Tibial nerve (tissue), 4 donors: ENCODE measurements at places on chromosomes 12 and 14. TPM values are rescaled to one million over a fixed set of nuclear protein-coding genes. Genes with fewer than 3 reads are reported as not detected.

DNA sequence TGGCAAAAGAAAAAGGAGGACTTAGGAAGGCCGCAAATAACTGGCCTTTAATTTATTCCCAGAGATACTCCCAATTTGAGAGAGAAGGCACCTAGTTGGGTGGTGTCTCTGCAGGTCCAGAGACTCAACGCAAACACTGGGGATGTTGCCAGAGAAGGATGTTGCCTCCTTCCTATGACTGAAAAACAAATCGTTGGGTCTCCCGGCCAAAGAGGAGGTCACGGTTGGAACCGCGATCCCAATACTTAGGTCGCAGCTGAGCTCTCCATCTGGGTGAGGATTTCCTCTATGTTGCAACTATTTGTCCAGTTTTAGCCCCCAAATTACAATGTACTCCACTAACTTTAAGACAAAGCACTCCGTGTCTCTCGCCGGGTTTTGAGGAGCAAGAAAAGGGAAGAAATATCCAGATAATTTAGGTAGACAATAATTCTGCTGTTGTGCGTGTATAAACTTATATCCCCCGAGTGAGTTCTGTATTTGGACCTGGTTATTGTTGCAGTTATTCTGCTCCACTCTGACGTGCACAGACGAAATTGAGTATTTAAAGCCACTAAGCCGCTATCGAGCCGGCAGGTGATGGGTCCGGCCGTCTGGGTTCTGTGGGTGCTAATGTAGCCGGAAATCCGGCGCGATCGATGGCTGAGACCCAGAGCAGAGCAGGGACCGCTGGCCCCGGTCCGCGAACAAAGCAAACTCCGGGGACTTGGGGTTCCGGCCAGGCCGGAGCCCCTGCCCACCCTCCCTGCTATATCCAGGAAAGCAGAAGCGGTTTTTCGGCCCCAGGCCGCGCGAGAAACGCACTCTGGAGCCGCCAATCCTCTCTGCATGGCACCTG is 5.7 kb downstream of the HOXC12 start:
- peaks cover 100% of the 10 kb centered on the region for H3K27me3 ChIP-seq
- no peaks in the 10 kb centered on the region for H3K36me3 ChIP-seq
- no peak overlapping the region for H3K4me3 ChIP-seq
- no peak for DNase-seq
- no peaks in the 10 kb centered on the region for H3K4me1 ChIP-seq

The CRACR2A gene
- 2.6 TPM for total RNA-seq

DNA sequence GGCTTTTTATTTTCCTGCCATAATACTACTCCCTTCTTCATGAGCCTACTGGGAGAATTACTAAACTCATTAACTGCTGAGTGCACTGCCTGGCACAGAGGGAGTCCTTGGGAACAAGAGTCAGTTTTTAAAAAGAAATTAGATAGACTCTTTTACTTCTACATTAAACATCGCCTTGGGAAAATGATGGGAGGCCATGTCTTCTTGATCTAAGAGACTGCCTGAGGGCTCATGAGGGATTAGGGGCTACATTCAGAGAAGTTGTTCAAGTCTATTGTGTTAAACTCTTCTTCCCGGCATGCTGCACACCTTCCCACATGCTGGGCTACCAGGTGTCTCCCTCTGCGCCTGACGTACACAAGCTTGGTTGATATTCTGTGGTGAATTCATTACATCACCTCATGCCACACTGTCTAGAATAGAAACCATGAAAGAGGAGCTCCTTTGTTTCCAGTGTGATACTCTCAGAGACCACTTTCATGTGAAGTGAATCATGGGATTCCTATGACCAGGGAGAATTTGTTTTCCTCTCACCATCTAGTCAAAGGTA is 1422.3 kb downstream of the AACS start:
- H3K4me3 ChIP-seq, result no peak overlapping the region
- DNase-seq, result no peak
- no peaks in the 10 kb centered on the region for H3K4me1 ChIP-seq
- H3K36me3 ChIP-seq, result no peaks in the 10 kb centered on the region

The ANKS1B gene
- 38.4 TPM for total RNA-seq

The TEAD4 gene
- 17.2 TPM for total RNA-seq

The DEGS2 gene
- total RNA-seq, result 5.1 TPM

GRCh38 chr12:26748741-26749431 is 84.1 kb downstream of the ITPR2 start:
- no peak overlapping the region for H3K4me3 ChIP-seq
- no peak overlapping the region for H3K27ac ChIP-seq
- no peaks in the 10 kb centered on the region for H3K27me3 ChIP-seq

- no peak overlapping the region for H3K27ac ChIP-seq
- peak; percentile 33 for DNase-seq
- no peaks in the 10 kb centered on the region for H3K27me3 ChIP-seq
- H3K4me1 ChIP-seq, result no peaks in the 10 kb centered on the region
- no peak overlapping the region for H3K4me3 ChIP-seq
- H3K36me3 ChIP-seq, result no peaks in the 10 kb centered on the region
Measured at GRCh38 chr14:77859934-77860570, 60.1 kb downstream of the ADCK1 start.

The LRFN5 gene
- total RNA-seq, result 72.6 TPM

The PTGDR gene
- 7.4 TPM for total RNA-seq

DNA sequence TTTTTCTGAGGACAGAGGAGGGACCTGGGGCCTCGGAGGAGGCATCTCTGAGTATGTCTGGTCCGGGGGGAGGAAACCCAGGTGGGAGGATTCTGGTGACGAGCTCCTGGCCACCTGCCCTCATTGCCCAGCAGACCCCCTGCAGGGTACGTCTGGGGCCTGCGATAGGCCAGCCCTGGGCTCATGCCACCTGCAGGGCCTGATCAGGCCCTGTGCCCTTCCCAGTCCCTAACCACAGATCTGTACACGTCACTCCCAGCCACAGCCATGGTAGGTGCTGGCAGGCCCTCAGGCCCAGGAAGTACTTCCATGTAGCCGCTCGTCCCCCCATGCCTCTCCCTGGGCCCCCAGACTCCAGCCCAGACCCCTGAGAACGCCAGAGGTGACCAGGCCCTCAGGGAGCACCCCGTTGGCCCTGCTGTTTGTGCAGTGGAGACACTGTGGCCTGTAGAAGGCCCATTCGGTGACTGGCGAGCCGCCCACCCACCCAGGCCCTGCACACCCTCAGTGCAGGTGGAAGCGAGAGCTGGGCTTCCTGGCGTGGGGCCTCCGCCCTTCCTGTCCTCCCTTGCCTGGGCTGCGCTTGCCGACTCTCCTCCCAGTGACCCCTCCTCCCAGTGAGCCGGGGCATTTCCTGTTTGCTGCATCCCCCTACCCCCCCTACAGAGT is 5.7 kb downstream of the INF2 start:
- H3K36me3 ChIP-seq, result no peaks in the 10 kb centered on the region
- H3K4me1 ChIP-seq, result no peaks in the 10 kb centered on the region
- no peak overlapping the region for H3K4me3 ChIP-seq
- peak overlapping the region; percentile 89 for H3K27ac ChIP-seq
- no peak for DNase-seq
- H3K27me3 ChIP-seq, result no peaks in the 10 kb centered on the region

DNA sequence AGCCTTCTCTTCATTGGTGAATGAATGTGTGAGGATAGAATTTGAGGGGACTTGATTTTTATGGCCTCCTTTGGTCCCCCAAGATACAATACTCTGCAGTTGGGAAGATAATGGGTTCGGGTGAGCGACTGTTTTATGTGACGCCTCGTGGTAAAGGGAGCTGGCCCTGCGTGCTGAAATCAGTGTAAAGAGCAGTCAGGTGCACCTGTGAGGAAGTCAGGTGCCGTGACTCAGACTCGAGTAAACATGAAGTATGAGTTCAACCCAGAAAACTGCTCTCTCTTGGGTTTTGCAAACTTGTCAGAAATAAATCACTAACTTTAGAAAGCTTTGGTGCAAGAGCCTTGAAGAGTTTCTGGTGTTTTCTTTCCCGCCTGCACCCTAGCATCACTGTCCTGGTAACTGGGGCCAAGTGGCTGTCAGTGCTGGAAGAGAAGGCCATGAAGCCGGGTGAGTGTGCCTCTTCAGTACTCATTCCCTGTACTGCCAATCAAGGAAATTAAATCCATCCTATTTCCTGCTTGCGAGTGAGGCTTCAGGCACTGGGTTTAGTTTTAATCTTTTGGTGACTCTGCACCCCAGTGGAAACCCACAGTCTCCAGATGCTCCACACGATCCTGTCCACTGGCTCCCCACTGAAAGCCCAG is 59.2 kb downstream of the AACS start:
- no peaks in the 10 kb centered on the region for H3K4me1 ChIP-seq
- no peaks in the 10 kb centered on the region for H3K27me3 ChIP-seq
- H3K27ac ChIP-seq, result no peak overlapping the region
- H3K4me3 ChIP-seq, result no peak overlapping the region

The TSPAN19 gene
- 0.22 TPM for total RNA-seq

- H3K27me3 ChIP-seq, result no peaks in the 10 kb centered on the region
- H3K4me3 ChIP-seq, result no peak overlapping the region
- no peaks in the 10 kb centered on the region for H3K4me1 ChIP-seq
- no peak for DNase-seq
- no peaks in the 10 kb centered on the region for H3K36me3 ChIP-seq
Measured at GRCh38 chr12:23634344-23634743, 315.1 kb downstream of the SOX5 start.

DNA sequence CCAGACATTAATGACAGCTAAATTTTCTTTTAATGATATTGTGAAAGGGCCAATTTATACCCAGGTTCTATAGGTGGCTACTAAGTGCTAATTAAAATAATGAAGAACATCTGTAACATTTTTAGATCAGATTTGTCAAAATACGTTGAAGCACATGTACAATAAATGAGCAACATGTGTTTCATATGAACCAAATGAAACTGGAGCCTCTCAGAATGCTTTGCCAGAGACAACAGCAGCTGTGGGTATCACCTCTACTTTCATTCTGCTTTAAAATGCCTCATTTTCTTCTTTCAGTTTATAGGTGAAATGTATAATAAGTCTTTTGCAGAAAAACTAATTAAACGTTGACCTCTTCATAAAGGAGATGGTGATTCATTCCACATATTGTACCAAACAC is 26.1 kb upstream of the MYF6 start:
- DNase-seq, result no peak
- no peaks in the 10 kb centered on the region for H3K4me1 ChIP-seq
- H3K4me3 ChIP-seq, result no peak overlapping the region
- no peaks in the 10 kb centered on the region for H3K27me3 ChIP-seq
- no peaks in the 10 kb centered on the region for H3K36me3 ChIP-seq
- H3K27ac ChIP-seq, result no peak overlapping the region

GRCh38 chr14:33967138-33967537 is 16.3 kb upstream of the EGLN3 start:
- DNase-seq, result no peak
- no peaks in the 10 kb centered on the region for H3K4me1 ChIP-seq
- H3K27me3 ChIP-seq, result no peaks in the 10 kb centered on the region
- H3K36me3 ChIP-seq, result no peaks in the 10 kb centered on the region
- no peak overlapping the region for H3K27ac ChIP-seq
- H3K4me3 ChIP-seq, result no peak overlapping the region

GRCh38 chr12:63844391-63845341 is at the start of gene SRGAP1:
SRGAP1 (plus strand) TSS chr12:63844700; CDS start chr12:63844817, 117 bp downstream.
- H3K27me3 ChIP-seq, result no peaks in the 10 kb centered on the region
- DNase-seq, result peak; percentile 50
- H3K4me3 ChIP-seq, result peak within 1 kb of the TSS; percentile 92
- H3K27ac ChIP-seq, result peak within 1 kb of the TSS; percentile 92

The ARHGEF40 gene
- 72.5 TPM for total RNA-seq

- no peak for DNase-seq
- H3K27ac ChIP-seq, result no peak overlapping the region
- H3K36me3 ChIP-seq, result no peaks in the 10 kb centered on the region
Measured at GRCh38 chr12:64800640-64801039, 23.8 kb upstream of the TBC1D30 start.

The EIF2S3B gene
- 0.42 TPM for total RNA-seq

The NT5DC3 gene
- total RNA-seq, result 16.7 TPM

The CCDC197 gene
- not detected for total RNA-seq

DNA sequence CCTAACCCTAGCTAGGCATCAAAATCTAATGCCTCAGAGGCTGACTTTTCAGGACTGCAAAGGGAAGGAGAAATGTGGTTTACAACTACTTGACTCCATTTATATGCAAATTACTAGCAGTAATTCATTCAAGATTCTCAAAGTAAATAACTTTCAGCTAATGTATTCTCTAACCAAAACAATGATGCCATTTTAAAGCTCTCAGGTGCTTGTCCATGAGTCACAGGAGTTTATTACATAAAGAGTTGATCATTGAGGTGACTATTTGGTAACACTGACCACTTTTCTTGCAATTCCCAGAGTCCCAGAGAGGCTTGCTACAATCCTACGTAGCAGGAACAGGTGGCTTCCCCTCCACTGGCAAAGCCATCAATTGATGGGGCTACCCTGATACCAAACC is 109.0 kb upstream of the SLC35F4 start:
- no peaks in the 10 kb centered on the region for H3K4me1 ChIP-seq
- H3K4me3 ChIP-seq, result no peak overlapping the region
- H3K27ac ChIP-seq, result no peak overlapping the region
- H3K27me3 ChIP-seq, result no peaks in the 10 kb centered on the region
- DNase-seq, result no peak

GRCh38 chr14:106422066-106422465 is 895.7 kb downstream of the TMEM121 start:
- no peaks in the 10 kb centered on the region for H3K36me3 ChIP-seq
- H3K27ac ChIP-seq, result no peak overlapping the region
- H3K27me3 ChIP-seq, result no peaks in the 10 kb centered on the region
- H3K4me3 ChIP-seq, result no peak overlapping the region
- DNase-seq, result no peak
- H3K4me1 ChIP-seq, result no peaks in the 10 kb centered on the region

- no peaks in the 10 kb centered on the region for H3K4me1 ChIP-seq
- no peak for DNase-seq
- no peak overlapping the region for H3K4me3 ChIP-seq
- H3K27me3 ChIP-seq, result no peaks in the 10 kb centered on the region
Measured at GRCh38 chr14:53663709-53664108, 292.9 kb downstream of the BMP4 start.

DNA sequence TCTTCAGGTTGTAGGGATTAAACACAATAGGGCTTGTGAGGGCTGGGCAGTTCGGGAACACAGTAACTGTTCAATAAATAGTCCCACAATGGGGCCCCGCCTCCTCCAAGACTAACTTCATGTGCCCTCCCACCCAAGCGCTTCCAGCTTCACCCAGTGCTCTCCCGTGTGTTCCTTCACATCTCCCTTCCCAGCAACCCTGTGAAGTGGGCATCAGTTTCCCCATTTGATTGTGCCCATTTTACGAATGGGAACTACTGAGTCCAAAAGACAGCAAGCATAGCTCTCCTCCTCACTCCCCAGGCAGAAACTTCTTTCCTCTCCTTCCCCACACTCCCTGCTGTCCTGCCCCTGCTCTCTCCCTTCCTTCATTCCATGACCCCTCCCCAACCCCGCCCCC is 6.2 kb upstream of the TRPV4 start:
- no peaks in the 10 kb centered on the region for H3K27me3 ChIP-seq
- no peaks in the 10 kb centered on the region for H3K36me3 ChIP-seq
- peaks cover 4% of the 10 kb centered on the region for H3K4me1 ChIP-seq
- DNase-seq, result no peak
- no peak overlapping the region for H3K4me3 ChIP-seq

DNA sequence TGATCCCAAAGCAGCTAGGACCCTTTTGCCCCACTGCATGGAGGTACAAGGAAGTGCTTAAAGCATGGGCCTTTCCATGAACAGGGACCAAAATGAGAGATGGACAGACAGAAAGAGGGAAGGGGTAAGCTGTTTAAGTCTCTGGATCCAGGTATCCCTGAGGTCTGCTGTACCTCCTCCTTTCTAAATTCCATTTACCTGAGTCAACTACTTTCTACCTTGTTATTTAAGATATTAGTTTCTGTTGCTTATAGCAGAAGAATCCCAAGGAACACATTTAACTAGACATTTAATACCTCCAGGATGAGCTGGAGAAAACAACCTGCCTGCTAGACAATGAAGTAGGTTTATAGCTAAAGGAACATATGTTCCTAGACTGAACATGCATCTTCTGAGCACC is 157.6 kb upstream of the TMCC3 start:
- no peaks in the 10 kb centered on the region for H3K27me3 ChIP-seq
- H3K27ac ChIP-seq, result no peak overlapping the region
- no peak overlapping the region for H3K4me3 ChIP-seq
